Fibroblast of the aortic adventitia (primary cell): ENCODE measurements at places on chromosomes 4 and X. TPM values are rescaled to one million over a fixed set of nuclear protein-coding genes. Genes with fewer than 3 reads are reported as not detected.

LUZP4 gene
- total RNA-seq = not detected in 2 replicates

CT47B1 gene
- not detected in 2 replicates for total RNA-seq

SH3RF1 gene
- 47.5 and 57.8 TPM in 2 replicates for total RNA-seq

BMPR1B gene
- 2.2 and 13.5 TPM in 2 replicates for total RNA-seq

CCNQ gene
- total RNA-seq = 2.5 and 14.5 TPM in 2 replicates

GLRA2 gene
- total RNA-seq = not detected in 2 replicates

HSFX3 gene
- not detected in 2 replicates for total RNA-seq

NXF2B gene
- total RNA-seq = not detected in 2 replicates

SSX3 gene
- not detected in 2 replicates for total RNA-seq

PRDM5 gene
- total RNA-seq = 18.4 and 25.8 TPM in 2 replicates

CCSER1 gene
- under 0.01 TPM in 1 of 2 replicates, not detected in the other for total RNA-seq

PDGFRA gene
- 707 and 865 TPM in 2 replicates for total RNA-seq

IL13RA2 gene
- total RNA-seq = 21.8 and 213 TPM in 2 replicates

C4orf50 gene
- total RNA-seq = 0.08 TPM in 1 of 2 replicates, not detected in the other

CYSLTR1 gene
- total RNA-seq = 1.3 TPM in 1 of 2 replicates, not detected in the other

FAM241A gene
- 0.90 and 5.1 TPM in 2 replicates for total RNA-seq

FDCSP gene
- not detected in 2 replicates for total RNA-seq

NPNT gene
- not detected in 2 replicates for total RNA-seq

TEX13B gene
- not detected in 2 replicates for total RNA-seq

ADH6 gene
- total RNA-seq = 0.36 TPM in 1 of 2 replicates, not detected in the other

NOX1 gene
- total RNA-seq = not detected in 2 replicates

MAOB gene
- 0.72 TPM in 1 of 2 replicates, not detected in the other for total RNA-seq

SRPX2 gene
- total RNA-seq = 22.0 and 26.8 TPM in 2 replicates

HMX1 gene
- total RNA-seq = not detected in 2 replicates

ZNF518B gene
- total RNA-seq = 15.0 and 31.4 TPM in 2 replicates

SUPT20HL1 gene
- total RNA-seq = not detected in 2 replicates

PNMA3 gene
- under 0.01 TPM in 1 of 2 replicates, not detected in the other for total RNA-seq

FAM236B gene
- total RNA-seq = not detected in 2 replicates

CFAP99 gene
- total RNA-seq = not detected in 2 replicates

PAGE4 gene
- not detected in 2 replicates for total RNA-seq

ATP10D gene
- 43.7 and 50.0 TPM in 2 replicates for total RNA-seq

RPA4 gene
- 0.33 and 1.4 TPM in 2 replicates for total RNA-seq

RS1 gene
- total RNA-seq = not detected in 2 replicates

ADH1A gene
- 0.27 TPM in 1 of 2 replicates, not detected in the other for total RNA-seq

STATH gene
- 0.72 TPM in 1 of 2 replicates, not detected in the other for total RNA-seq

HS6ST2 gene
- total RNA-seq = under 0.01 TPM in 1 of 2 replicates, not detected in the other

FREM3 gene
- total RNA-seq = not detected in 2 replicates

F9 gene
- total RNA-seq = not detected in 2 replicates

TMEM35A gene
- total RNA-seq = 2.5 and 14.4 TPM in 2 replicates

KIT gene
- total RNA-seq = 0.49 and 2.7 TPM in 2 replicates

LNX1 gene
- 1.6 and 3.5 TPM in 2 replicates for total RNA-seq

ADH7 gene
- 0.09 TPM in 1 of 2 replicates, not detected in the other for total RNA-seq

SPIN2A gene
- 0.63 TPM in 1 of 2 replicates, not detected in the other for total RNA-seq

NSG1 gene
- total RNA-seq = 0.09 and 2.7 TPM in 2 replicates

COMMD8 gene
- total RNA-seq = 15.5 and 43.1 TPM in 2 replicates

ZNF141 gene
- total RNA-seq = 16.3 and 21.2 TPM in 2 replicates

ZAR1 gene
- total RNA-seq = not detected in 2 replicates

PYURF gene
- 69.7 and 81.9 TPM in 2 replicates for total RNA-seq
